Left renal pelvis (tissue), 4 donors: ENCODE measurements at places on chromosomes 1 and 21. TPM values are rescaled to one million over a fixed set of nuclear protein-coding genes. Genes with fewer than 3 reads are reported as not detected.

DNA sequence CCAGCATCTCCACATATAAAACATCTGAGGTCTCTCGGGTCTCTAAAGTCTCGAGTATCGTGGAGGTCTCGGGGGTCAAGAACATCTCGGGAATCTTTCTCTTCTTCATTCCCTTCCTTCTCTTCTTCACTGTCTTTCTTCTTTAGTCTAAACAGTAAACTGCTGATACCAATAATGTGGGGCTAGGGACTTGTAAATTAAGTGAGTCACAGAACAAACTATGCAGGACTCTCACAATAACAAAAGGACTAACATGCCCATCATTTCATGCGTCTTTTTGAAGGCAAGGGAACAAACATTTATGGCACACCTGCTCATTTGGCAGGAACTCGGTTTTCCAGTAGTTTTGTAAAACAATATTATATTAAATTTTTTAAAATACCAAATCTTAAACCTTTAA is 32.4 kb downstream of the PRPF38A start:
- DNase-seq: no peak

DNA sequence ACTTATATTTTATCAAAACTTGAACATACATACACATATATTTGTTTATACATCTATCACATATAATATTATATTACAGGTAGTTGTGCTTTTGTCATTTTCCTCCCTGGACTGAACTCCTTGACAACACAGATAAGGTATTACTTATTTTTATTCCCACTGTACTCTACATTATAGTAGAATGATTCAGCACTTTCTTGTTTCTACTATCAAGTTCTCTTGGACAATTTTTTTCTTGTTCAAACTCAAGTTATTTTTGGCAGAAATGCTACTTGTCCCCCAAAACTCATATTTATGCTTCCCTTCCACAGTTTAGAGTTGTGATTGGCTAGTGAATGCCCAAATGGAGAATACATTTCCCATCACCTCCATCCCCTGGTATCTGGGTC is 10.8 kb upstream of the PTPRC start:
- DNase-seq: no peak

DNA sequence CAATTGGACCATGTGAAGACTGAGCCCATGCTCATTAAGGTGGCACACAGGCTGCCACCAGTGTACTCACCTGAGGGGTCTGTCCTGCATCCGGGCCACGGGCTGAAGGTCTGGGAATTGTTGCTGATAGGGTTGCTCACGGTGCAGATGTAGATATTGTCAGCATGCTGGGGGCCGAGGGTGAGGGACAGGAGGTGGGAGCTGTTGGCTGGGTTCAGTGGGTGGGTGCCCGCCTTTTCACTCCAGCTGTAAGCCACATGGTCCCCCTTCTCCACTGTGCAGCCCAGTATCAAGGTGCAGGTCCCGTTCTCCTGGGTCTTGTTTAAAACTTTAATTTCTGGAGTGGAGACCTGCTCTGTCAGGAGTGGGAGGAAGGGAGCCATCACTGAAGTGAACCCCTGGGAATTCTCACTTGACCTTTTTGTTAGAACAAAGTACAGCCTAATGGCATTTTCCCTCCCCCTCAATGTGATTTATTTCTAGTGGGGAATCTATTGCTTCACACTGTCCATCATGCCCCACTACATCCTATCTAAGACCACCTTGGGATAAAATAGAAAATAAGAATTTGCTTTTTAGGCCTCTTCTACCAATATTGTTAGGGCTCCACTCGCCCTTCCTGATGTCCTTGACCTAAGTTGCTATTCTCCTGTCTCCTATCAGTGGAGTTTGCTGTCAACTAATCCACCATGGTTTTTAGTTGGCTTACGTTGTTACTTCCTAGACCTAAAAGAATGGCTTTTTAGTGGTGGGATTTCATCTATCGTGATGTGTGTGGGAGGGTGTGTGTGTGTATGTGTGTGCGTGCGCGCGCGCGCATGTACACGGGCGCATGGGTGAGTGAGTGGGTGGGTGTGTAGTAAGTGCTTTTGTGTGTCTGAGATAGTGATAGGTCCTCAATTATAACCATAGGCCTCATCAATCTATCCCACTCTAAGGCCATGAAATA is 12.0 kb downstream of the SLAMF1 start:
- DNase-seq: no peak

Gene KPRP
- not detected for polyA plus RNA-seq

Gene PYHIN1
- 0.11 TPM for polyA plus RNA-seq

Gene TDRD10
- polyA plus RNA-seq: 2.3 TPM

Gene OR2L5
- not detected for polyA plus RNA-seq

Gene TAS1R1
- not detected for polyA plus RNA-seq
